ENCODE measurements at places on chromosomes 3 and 15. TPM values are rescaled to one million over a fixed set of nuclear protein-coding genes. Genes with fewer than 3 reads are reported as not detected.

DNA sequence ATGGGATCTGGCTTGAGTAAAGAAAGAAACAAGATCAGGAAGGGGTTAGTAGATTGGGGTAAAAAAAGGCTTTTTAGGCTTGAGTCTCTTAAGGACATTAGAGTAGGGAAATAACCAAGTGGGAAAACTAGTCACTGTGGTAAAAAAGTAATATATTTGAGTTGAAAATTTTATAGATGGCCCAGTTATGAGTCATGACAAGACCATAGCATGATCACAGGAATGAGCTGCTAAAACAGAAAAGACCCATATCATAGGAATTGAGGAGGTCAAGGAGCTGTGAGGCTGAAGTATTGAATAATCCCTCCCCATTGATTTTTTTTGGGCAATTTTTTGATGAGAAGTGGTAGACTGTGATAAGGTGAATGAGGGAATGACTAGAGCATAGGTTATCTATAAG, 69.2 kb upstream of the TBC1D5 start:
- H3K36me3 ChIP-seq = no peaks in the 10 kb centered on the region
- DNase-seq = no peak

GRCh38 chr3:72380193-72380592, 468.1 kb downstream of the SHQ1 start:
- H3K4me1 ChIP-seq = peaks cover 4% of the 10 kb centered on the region
- peaks cover 5% of the 10 kb centered on the region for H3K36me3 ChIP-seq
- no peak for DNase-seq
- H3K27me3 ChIP-seq = no peaks in the 10 kb centered on the region
- H3K4me3 ChIP-seq = no peak overlapping the region

- H3K27ac ChIP-seq = no peak overlapping the region
- H3K4me1 ChIP-seq = peaks cover 8% of the 10 kb centered on the region
- no peak overlapping the region for H3K4me3 ChIP-seq
- no peaks in the 10 kb centered on the region for H3K27me3 ChIP-seq
- H3K36me3 ChIP-seq = no peaks in the 10 kb centered on the region
- no peak for DNase-seq
These were observed 234.9 kb downstream of the NTRK3 start for GRCh38 chr15:88021601-88022000.

DNA sequence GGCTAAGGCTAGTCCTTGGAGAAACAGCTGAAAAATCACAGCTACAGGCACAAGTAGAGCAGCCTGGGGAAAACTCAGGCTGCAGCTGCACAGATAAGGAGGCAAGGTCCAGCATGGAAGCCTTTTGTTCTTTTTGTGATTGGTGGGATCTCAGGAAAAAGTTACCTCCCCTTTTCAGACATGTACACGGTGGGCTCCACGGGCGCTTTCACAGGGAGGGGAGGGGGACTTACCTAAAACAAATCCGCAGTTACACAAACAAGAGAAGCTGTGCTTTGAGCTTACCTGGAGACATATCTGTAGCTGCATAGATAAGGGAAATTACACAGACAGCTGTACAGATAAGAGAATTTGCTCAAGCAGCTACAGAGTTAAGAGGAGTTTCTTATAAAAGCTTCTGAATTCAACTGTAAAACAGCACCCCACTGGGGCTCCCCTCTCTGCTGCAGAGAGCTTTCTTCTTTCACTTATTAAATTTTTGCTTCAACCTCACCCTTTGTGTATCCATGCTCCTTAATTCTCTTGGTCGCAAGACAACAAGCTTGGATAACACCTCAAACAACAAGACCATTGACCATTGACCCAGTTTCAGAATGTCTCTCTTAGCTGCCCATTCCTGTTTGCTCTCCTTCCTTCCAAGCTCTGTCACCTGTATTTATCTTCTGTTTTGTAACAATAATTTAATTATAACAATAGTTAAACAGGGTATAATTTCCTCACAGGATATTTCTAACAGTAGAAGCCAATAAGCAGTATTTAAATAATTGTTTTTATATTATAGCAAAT, 10.9 kb upstream of the CD200 start:
- H3K4me1 ChIP-seq = no peaks in the 10 kb centered on the region
- no peak overlapping the region for H3K27ac ChIP-seq
- H3K36me3 ChIP-seq = no peaks in the 10 kb centered on the region
- H3K4me3 ChIP-seq = no peak overlapping the region

DNA sequence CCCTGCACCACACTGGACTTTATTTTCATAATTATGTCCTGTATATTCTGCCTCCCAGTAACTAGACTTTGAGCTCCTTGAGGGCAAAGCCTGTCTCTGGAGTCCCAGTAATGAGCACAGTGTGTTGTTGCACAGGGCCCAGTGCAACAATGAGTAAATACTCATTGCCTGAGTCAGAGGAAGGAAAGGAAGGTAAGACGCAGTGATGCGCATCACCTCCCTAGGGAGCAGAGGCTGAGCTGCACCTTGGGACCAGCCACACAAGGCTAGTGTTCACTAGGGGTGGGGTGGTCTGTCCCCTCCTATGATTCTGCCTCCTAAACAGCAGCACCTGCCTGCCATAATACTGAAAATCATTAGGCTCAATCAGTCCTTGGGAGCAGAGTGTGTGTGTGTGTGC, 86.6 kb upstream of the ADAMTSL3 start:
- H3K4me1 ChIP-seq = peaks cover 4% of the 10 kb centered on the region
- DNase-seq = no peak
- H3K4me3 ChIP-seq = no peak overlapping the region
- no peaks in the 10 kb centered on the region for H3K36me3 ChIP-seq
- no peaks in the 10 kb centered on the region for H3K27me3 ChIP-seq

GRCh38 chr3:52350981-52351761, 35.1 kb downstream of the DNAH1 start:
- H3K4me1 ChIP-seq = no peaks in the 10 kb centered on the region
- no peak for DNase-seq
- H3K27ac ChIP-seq = no peak overlapping the region
- H3K36me3 ChIP-seq = peaks cover 85% of the 10 kb centered on the region

DNA sequence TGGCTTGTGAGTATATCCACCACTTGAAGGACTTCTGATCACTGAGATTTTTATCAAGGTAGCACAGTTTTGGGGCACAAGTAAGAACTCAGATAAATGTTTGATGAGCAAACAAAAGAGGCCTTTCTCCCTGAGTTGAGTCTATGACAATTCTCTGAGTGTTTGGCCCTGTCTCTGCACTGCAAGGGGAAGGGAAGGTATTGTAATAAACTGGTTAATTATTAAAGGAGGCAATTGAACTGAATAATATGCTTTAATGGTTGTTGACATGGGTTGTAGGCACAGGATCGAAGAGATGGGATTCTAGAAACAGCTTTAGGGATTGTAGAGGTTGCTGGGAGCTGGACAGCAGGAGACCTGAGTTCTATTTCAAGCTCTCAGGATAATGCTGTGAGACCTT, 95.0 kb upstream of the MRPL3 start:
- H3K4me3 ChIP-seq = no peak overlapping the region
- H3K27ac ChIP-seq = no peak overlapping the region

DNA sequence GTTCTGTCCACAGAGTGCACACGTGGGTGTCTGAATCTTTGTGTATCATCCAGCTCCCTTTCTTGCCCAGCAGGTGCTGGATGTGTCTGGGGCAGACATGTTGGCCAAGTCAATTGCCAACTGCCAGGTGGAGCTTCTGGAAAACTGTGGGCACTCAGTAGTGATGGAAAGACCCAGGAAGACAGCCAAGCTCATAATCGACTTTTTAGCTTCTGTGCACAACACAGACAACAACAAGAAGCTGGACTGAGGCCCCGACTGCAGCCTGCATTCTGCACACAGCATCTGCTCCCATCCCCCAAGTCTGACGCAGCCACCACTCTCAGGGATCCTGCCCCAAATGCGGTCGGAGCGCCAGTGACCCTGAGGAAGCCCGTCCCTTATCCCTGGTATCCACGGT, 12.5 kb upstream of the RPP14 start:
- H3K36me3 ChIP-seq = peaks cover 21% of the 10 kb centered on the region
- H3K27me3 ChIP-seq = no peaks in the 10 kb centered on the region
- H3K4me1 ChIP-seq = peaks cover 7% of the 10 kb centered on the region
- no peak overlapping the region for H3K27ac ChIP-seq
- H3K4me3 ChIP-seq = no peak overlapping the region

DNA sequence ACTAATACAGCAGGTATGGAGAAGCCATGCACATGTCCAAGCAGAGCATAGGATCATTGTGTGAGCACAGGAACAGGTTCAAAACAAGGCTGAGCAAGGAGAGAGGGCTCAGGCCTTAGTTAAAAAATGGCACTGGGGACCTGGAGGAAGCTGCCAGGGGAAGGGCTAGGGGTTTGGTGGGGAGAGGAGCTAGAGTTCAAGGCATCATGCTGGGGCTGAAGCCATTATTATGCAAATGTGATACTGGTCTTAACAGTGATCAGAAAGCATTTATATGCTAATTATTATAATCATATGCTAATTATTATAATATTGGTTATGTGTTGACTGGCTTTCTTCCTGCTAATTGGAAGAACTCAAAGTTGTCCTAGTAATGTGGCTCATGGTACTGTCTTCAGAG, 546.0 kb upstream of the CFAP20DC start:
- H3K27ac ChIP-seq = no peak overlapping the region
- H3K4me3 ChIP-seq = no peak overlapping the region
- H3K27me3 ChIP-seq = no peaks in the 10 kb centered on the region
- DNase-seq = no peak
- no peaks in the 10 kb centered on the region for H3K36me3 ChIP-seq
- no peaks in the 10 kb centered on the region for H3K4me1 ChIP-seq

DNA sequence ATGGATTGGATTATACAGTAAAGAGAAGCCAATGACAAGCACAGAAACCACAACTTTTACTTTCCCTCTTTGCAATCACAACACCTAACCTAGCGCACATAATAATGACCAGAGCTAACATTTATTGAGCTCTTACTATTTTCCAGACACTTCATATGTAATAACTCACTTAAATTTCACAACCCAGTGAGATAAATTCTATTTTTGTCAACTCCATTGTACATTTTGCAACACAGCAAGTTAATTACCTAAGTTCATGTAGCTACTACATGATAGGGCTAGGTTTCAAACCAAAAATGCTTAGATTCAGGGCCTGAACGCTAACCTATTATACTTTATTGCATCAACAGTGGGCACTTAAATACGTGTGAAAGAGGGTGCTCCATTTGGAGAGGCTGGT, 89.5 kb downstream of the GADL1 start:
- H3K27ac ChIP-seq = no peak overlapping the region
- no peaks in the 10 kb centered on the region for H3K4me1 ChIP-seq
- DNase-seq = no peak
- no peaks in the 10 kb centered on the region for H3K27me3 ChIP-seq

- H3K27ac ChIP-seq = peak overlapping the region; percentile 58
- peaks cover 13% of the 10 kb centered on the region for H3K27me3 ChIP-seq
- DNase-seq = no peak
- peaks cover 50% of the 10 kb centered on the region for H3K4me1 ChIP-seq
These were observed 23.3 kb upstream of the C15orf39 start for GRCh38 chr15:75178171-75178937.

- no peaks in the 10 kb centered on the region for H3K27me3 ChIP-seq
- no peaks in the 10 kb centered on the region for H3K36me3 ChIP-seq
- H3K4me3 ChIP-seq = no peak overlapping the region
- no peak for DNase-seq
These were observed 127.3 kb downstream of the FEZF2 start for GRCh38 chr3:62246094-62246493.

- H3K4me3 ChIP-seq = no peak overlapping the region
- no peak for DNase-seq
- H3K27me3 ChIP-seq = no peaks in the 10 kb centered on the region
- H3K27ac ChIP-seq = no peak overlapping the region
- no peaks in the 10 kb centered on the region for H3K36me3 ChIP-seq
These were observed 631.6 kb upstream of the EPHA6 start for GRCh38 chr3:96182756-96183155.

DNA sequence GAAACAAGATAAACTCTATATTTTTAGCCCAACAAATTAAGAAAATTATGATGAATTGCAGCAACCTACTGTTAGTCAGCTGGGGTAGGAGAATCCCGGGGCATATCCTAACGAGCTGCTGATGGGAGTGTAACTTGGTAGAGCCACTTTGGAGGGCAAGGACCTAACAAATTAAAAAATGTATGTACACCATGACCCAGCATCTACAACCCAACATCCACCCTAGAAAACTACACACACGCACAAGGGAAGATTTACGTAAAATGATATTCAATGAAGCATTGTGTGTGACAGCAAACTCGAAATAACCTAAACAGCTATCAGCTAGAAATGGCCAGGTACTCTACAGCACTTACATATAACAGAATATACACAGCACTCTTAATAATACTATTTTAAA, 1.9 kb downstream of the BCL2A1 start:
- no peak overlapping the region for H3K4me3 ChIP-seq
- no peak for DNase-seq

- DNase-seq = no peak
- H3K4me3 ChIP-seq = no peak overlapping the region
- no peaks in the 10 kb centered on the region for H3K27me3 ChIP-seq
- peak overlapping the region; percentile 88 for H3K27ac ChIP-seq
- peaks cover 53% of the 10 kb centered on the region for H3K4me1 ChIP-seq
These were observed 63.9 kb downstream of the BOC start for GRCh38 chr3:113275258-113275556.

GRCh38 chr15:95549168-95549738, 781.2 kb upstream of the NR2F2 start:
- H3K36me3 ChIP-seq = no peaks in the 10 kb centered on the region
- peaks cover 4% of the 10 kb centered on the region for H3K27me3 ChIP-seq
- no peak overlapping the region for H3K27ac ChIP-seq
- no peak overlapping the region for H3K4me3 ChIP-seq
- no peak for DNase-seq
- no peaks in the 10 kb centered on the region for H3K4me1 ChIP-seq

DNA sequence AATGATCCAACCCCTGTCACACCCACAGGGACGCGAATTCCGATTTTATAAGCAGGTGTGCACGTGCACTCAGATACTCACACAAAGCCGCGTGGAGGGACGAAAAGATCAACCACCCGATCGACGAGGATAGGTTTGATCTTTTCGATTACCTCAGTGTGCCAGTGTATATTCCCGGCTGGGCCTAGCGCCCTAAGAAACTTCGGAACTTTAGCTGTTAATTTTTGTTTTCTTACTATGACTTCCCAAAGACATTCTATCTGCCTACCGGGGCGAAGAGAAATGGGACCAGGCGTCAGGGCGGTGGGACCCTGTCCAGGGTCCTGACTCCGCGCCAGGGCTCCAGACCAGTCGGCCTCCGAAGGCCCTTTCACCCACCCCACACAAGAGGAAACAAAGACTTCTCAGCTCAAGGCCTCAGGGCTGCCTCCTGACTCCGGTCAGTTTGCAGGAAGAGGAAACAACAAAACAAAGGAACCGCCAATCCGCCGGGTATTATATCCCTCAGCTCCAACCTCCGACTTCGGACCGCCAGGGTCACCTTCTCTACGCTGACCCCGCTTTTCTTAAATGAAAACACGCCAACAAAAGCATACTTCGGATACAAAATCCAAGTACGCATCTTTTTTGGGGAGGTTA, 6.8 kb downstream of the ONECUT1 start:
- peak; percentile 53 for DNase-seq
- H3K27me3 ChIP-seq = peaks cover 85% of the 10 kb centered on the region
- H3K36me3 ChIP-seq = no peaks in the 10 kb centered on the region
- H3K4me1 ChIP-seq = peaks cover 49% of the 10 kb centered on the region
- H3K4me3 ChIP-seq = no peak overlapping the region

- no peaks in the 10 kb centered on the region for H3K36me3 ChIP-seq
- no peak for DNase-seq
- no peaks in the 10 kb centered on the region for H3K27me3 ChIP-seq
- no peaks in the 10 kb centered on the region for H3K4me1 ChIP-seq
- H3K4me3 ChIP-seq = no peak overlapping the region
These were observed 14.0 kb downstream of the MITF start for GRCh38 chr3:69753179-69753775.

Gene DRD3
- total RNA-seq = not detected

Gene NR1I2
- 0.50 TPM for total RNA-seq

Gene GOLGA8M
- 0.99 TPM for total RNA-seq

Gene KBTBD13
- total RNA-seq = not detected

Gene GABRB3
- total RNA-seq = 28.7 TPM

Gene COL6A5
- total RNA-seq = 0.20 TPM

Gene CFAP100
- 2.2 TPM for total RNA-seq

Gene HTR3E
- not detected for total RNA-seq

Gene SLC27A2
- 2.7 TPM for total RNA-seq

Measured in spinal cord (tissue), 10 donors.